ENCODE measurements at places on chromosomes 2 and 18.

DNA sequence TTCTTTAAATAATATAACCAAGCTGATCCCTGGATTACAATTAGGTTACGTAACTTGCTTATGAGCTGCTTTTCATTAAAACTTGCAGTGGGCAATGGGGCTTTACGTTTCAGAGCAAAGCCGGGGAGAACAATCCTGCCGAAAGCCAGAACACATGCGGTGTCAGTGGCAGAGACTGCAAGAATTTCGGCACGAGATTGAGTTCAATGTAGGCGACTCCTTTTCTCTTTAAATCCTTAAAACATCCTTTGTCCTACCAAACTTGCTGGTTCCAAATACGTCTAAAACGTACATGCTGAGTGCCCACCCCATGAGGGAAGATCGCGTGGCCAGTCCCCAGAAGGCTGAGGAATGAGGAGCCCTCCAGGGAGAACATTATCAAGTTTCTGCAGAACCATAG is 36.8 kb upstream of the NCOA1 start:
- no peak for DNase-seq
- H3K36me3 ChIP-seq = no peaks in the 10 kb centered on the region
- H3K4me1 ChIP-seq = peaks cover 7% of the 10 kb centered on the region

DNA sequence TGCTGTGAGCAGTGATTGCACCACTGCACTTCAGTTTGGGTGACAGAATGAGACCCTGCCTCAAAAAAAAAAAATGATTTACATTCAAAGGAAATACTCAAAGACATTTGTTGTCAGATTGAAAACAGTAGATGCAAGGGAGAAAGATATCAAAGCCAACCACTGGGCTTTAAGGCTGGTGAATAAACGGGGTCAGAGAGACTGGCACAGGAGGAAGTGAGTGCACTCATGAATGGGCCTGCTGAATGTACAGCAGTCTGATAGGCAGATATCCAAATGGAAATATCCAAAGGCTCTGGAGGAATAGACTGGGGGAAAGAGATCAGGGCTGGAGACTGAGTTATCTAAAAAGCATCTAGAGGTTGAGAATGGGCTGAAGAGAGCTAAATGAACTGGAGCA is 10.9 kb downstream of the RNF125 start:
- H3K27me3 ChIP-seq = no peaks in the 10 kb centered on the region
- H3K36me3 ChIP-seq = peaks cover 87% of the 10 kb centered on the region
- H3K4me3 ChIP-seq = peak overlapping the region; percentile 50
- DNase-seq = no peak
- peaks cover 84% of the 10 kb centered on the region for H3K4me1 ChIP-seq
- H3K27ac ChIP-seq = peak overlapping the region; percentile 91

- H3K4me3 ChIP-seq = no peak overlapping the region
- H3K27me3 ChIP-seq = no peaks in the 10 kb centered on the region
- no peaks in the 10 kb centered on the region for H3K36me3 ChIP-seq
- H3K4me1 ChIP-seq = no peaks in the 10 kb centered on the region
- DNase-seq = no peak
Measured at GRCh38 chr2:5617358-5617757, 74.8 kb upstream of the SOX11 start.

DNA sequence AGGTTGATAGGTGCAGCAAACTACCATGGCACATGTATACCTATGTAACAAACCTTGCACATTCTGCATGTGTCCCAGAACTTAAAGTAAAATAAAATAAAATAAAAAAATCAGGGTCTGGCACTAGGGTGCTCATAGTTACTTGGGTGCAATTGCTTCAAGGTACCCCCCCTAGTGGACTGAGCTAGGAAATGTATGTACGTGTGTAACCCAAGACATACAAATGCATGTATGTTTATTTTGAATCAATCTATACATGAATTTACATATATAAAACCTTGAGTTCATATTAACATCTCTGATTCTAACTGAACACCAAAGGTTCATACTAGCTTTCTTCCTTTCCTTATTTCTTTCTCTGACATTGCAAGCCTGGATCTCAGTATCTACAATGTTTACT is 51.5 kb downstream of the USP37 start:
- no peaks in the 10 kb centered on the region for H3K4me1 ChIP-seq
- no peaks in the 10 kb centered on the region for H3K27me3 ChIP-seq
- peaks cover 3% of the 10 kb centered on the region for H3K36me3 ChIP-seq
- DNase-seq = peak; percentile 8
- H3K4me3 ChIP-seq = no peak overlapping the region

DNA sequence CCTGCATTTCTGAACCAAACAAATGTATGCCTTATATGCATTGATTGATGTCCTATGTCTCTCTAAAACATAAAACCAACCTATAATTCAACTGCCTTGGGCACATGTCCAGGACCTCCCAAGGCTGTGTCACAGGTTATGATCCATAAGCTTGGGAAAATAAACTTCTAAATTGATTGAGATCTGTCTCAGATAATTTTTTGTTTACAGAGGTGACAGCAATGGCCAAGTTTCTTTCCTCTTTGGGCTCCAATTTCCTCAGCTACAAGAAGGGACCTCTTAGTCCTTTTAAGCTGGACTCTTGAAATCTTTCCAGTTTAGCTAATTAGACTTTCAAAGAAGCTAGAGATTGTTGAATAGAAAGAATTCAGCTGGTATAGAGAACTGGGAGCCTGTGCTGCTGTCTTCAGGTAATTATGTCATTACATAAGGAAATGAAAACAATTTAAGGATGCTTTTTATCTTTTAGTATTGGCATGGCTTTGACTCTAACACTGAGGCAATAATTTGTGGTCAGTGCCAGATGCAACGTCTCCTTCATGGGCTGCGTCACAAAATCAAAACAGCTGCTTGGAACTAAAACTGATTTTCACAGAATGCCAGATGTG is 412.1 kb upstream of the TRIB2 start:
- no peak for DNase-seq
- H3K4me3 ChIP-seq = no peak overlapping the region
- H3K36me3 ChIP-seq = no peaks in the 10 kb centered on the region
- H3K27me3 ChIP-seq = no peaks in the 10 kb centered on the region
- peaks cover 17% of the 10 kb centered on the region for H3K4me1 ChIP-seq

GRCh38 chr2:119025762-119026351 is 83.9 kb downstream of the MARCO start:
- H3K36me3 ChIP-seq = no peaks in the 10 kb centered on the region
- DNase-seq = no peak
- no peak overlapping the region for H3K27ac ChIP-seq
- H3K4me3 ChIP-seq = no peak overlapping the region
- H3K27me3 ChIP-seq = peaks cover 34% of the 10 kb centered on the region
- no peaks in the 10 kb centered on the region for H3K4me1 ChIP-seq

- H3K4me1 ChIP-seq = no peaks in the 10 kb centered on the region
- peaks cover 11% of the 10 kb centered on the region for H3K27me3 ChIP-seq
- H3K27ac ChIP-seq = no peak overlapping the region
- DNase-seq = no peak
- H3K36me3 ChIP-seq = no peaks in the 10 kb centered on the region
Measured at GRCh38 chr2:217045700-217046475, 186.0 kb upstream of the TNP1 start.

- peaks cover 11% of the 10 kb centered on the region for H3K27me3 ChIP-seq
- H3K4me3 ChIP-seq = no peak overlapping the region
- no peaks in the 10 kb centered on the region for H3K36me3 ChIP-seq
- H3K4me1 ChIP-seq = peaks cover 1% of the 10 kb centered on the region
- DNase-seq = no peak
- no peak overlapping the region for H3K27ac ChIP-seq
Measured at GRCh38 chr2:196954001-196954400, 27.5 kb upstream of the PGAP1 start.

GRCh38 chr2:86291328-86291662 is 46.1 kb downstream of the REEP1 start:
- no peak overlapping the region for H3K27ac ChIP-seq
- peaks cover 48% of the 10 kb centered on the region for H3K27me3 ChIP-seq
- no peaks in the 10 kb centered on the region for H3K4me1 ChIP-seq
- no peak for DNase-seq
- H3K36me3 ChIP-seq = no peaks in the 10 kb centered on the region

- no peak overlapping the region for H3K27ac ChIP-seq
- H3K4me1 ChIP-seq = peaks cover 31% of the 10 kb centered on the region
- H3K36me3 ChIP-seq = no peaks in the 10 kb centered on the region
- no peak overlapping the region for H3K4me3 ChIP-seq
- DNase-seq = no peak
Measured at GRCh38 chr2:119769645-119770044, 9.9 kb downstream of the PTPN4 start.

Measured in effector memory CD8-positive, alpha-beta T cell (primary cell).